Neural progenitor cell (in vitro differentiated cells): ENCODE measurements at places on chromosomes 5 and 9.

GRCh38 chr9:127968700-127969383, 11.9 kb downstream of the EEIG1 start:
- no peak for DNase-seq

- DNase-seq, result no peak
Observed at GRCh38 chr5:162283609-162284008, 216.0 kb downstream of the GABRG2 start.

GRCh38 chr9:90188656-90189055, 454.0 kb downstream of the DIRAS2 start:
- no peak for DNase-seq

DNA sequence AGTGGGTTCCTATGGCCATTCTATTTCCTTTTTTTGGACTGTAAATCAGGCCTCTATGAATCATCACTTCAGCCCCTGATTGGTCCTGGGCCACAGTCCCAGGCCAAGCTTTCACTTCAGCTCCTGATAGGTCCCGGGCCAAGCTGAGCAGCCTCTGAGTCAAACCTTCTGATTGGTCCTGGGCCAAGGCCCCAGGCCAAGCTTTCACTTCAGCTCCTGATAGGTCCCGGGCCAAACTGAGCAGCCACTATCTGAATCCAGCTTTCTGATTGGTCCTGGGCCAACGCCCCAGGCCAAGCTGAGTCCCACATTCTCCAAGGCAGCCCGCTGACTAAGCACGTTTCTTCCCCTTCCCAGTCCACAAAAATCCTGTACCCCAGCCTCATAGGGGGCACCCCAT, 1972.9 kb upstream of the ACO1 start:
- DNase-seq, result no peak

DNA sequence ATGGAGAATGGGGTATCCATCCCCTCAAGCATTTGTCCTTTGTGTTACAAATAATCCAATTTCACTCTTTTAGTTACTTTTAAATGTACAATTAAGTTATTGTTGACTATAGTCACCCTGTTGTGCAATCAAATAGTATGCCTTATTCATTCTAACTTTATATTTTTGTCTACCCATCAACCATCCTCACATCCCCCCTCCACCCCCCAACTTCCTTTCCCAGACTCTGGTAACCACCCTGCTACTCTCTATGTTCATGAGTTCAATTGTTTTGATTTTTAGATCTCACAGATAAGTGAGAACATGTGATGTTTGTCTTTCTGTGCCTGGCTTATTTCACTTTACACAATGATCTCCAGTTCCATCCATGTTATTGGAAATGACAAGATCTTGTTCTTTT, 15.4 kb upstream of the RANBP17 start:
- DNase-seq, result no peak
